ENCODE measurements at places on chromosomes 1 and 21. TPM values are rescaled to one million over a fixed set of nuclear protein-coding genes. Genes with fewer than 3 reads are reported as not detected.

The CHI3L1 gene
- not detected for total RNA-seq

The TMEM269 gene
- total RNA-seq, result 0.26 TPM

The FHAD1 gene
- 0.46 TPM for total RNA-seq

The PTPN22 gene
- total RNA-seq, result 66.0 TPM

The NFASC gene
- total RNA-seq, result not detected

The GJA8 gene
- not detected for total RNA-seq

The PDZK1IP1 gene
- total RNA-seq, result not detected

The ALG14 gene
- 2.5 TPM for total RNA-seq

The IRF2BP2 gene
- total RNA-seq, result 112 TPM

The PCP4 gene
- not detected for total RNA-seq

The NTNG1 gene
- total RNA-seq, result not detected

The FAF1 gene
- 69.3 TPM for total RNA-seq

The SIPA1L2 gene
- total RNA-seq, result 0.35 TPM

The SELP gene
- total RNA-seq, result 0.66 TPM

The PLPPR4 gene
- not detected for total RNA-seq

The BNIPL gene
- 1.1 TPM for total RNA-seq

The RPS6KA1 gene
- total RNA-seq, result 190 TPM

The MAN1C1 gene
- total RNA-seq, result 40.9 TPM

The SNX7 gene
- total RNA-seq, result not detected

The SPATA17 gene
- not detected for total RNA-seq

The AMY1B gene
- not detected for total RNA-seq

The HSPA6 gene
- total RNA-seq, result 0.12 TPM

The CFAP74 gene
- not detected for total RNA-seq

The SOX13 gene
- total RNA-seq, result 0.48 TPM

The MAD2L2 gene
- total RNA-seq, result 60.9 TPM

The GPR25 gene
- total RNA-seq, result not detected

The RIIAD1 gene
- total RNA-seq, result not detected

The NSL1 gene
- total RNA-seq, result 31.3 TPM

The PCAT6 gene
- 1.8 TPM for total RNA-seq

The SH2D2A gene
- total RNA-seq, result 75.8 TPM

The GNG4 gene
- total RNA-seq, result 0.41 TPM

The OXCT2 gene
- 0.17 TPM for total RNA-seq

The KRTAP13-2 gene
- not detected for total RNA-seq

The ATF6 gene
- total RNA-seq, result 18.8 TPM

The ZSWIM5 gene
- 0.35 TPM for total RNA-seq

The CAPN8 gene
- total RNA-seq, result not detected

The DCAF6 gene
- total RNA-seq, result 19.9 TPM

The RHBDL2 gene
- not detected for total RNA-seq

The RORC gene
- 0.70 TPM for total RNA-seq

The GPR137B gene
- 5.1 TPM for total RNA-seq

The PLA2G2F gene
- not detected for total RNA-seq

The KIF21B gene
- total RNA-seq, result 109 TPM

The FCRLA gene
- total RNA-seq, result not detected

Data from activated naive CD4-positive, alpha-beta T cell treated with anti-CD3 and anti-CD28 coated beads, Interleukin-2, amount 10 ng/mL, durations not matched to agents 5 hours and 36 hours (primary cell).